Sciatic nerve (tissue), 2 donors: ENCODE measurements at places on chromosomes 4 and X. TPM values are rescaled to one million over a fixed set of nuclear protein-coding genes. Genes with fewer than 3 reads are reported as not detected.

GRCh38 chr4:119100655-119101054 lies 35.0 kb upstream of the MYOZ2 start:
- no peak for DNase-seq

Gene DACH2
- 0.27 TPM for total RNA-seq

DNA sequence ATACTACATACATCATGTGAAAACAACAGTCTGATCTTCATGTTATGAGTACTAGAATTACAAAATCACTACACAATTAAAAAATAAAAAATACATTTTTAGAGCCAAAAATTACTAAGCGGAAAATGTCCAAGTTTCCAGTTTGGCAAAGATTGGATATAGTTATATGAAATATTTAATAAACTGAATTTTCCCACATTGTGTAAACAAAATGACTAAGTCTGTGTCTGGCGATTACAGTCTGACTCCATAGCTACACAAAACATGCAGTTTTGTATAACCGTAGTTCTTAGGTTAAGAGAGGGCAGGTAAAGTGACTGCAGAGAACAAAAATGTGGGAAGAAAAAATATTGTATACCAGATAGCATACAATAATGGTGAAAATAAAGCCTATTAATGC lies 59.2 kb upstream of the TMEM47 start:
- no peak for DNase-seq

Gene HEPH
- total RNA-seq = 21.2 TPM

Gene PABPC4L
- 1.9 TPM for total RNA-seq

DNA sequence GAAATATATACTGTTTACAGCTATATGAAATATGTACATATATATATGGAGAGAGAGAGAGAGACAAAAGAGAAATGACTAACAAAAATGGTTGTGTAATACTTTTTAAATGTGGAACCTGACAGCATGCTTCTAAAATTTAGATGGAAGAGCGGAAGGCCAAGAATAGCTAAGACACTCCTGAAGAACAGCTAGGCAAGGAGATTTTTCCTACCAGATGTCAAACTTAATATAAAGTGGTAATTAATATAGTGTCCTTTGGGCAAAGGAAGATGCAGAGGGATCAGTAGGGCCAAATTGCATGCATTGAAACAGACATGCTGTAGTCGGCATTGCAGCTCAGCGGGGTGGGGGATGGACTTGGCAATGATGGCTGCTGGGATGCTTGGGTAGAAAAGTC lies 45.2 kb downstream of the ADD1 start:
- no peak for DNase-seq

Gene MRFAP1
- 276 TPM for total RNA-seq

GRCh38 chr4:91128519-91128918 lies 1001.3 kb downstream of the CCSER1 start:
- no peak for DNase-seq

Gene BST1
- 9.1 TPM for total RNA-seq

GRCh38 chrX:117834076-117834475 lies 282.5 kb downstream of the KLHL13 start:
- DNase-seq = no peak
